ENCODE measurements at places on chromosomes 5 and 9.

DNA sequence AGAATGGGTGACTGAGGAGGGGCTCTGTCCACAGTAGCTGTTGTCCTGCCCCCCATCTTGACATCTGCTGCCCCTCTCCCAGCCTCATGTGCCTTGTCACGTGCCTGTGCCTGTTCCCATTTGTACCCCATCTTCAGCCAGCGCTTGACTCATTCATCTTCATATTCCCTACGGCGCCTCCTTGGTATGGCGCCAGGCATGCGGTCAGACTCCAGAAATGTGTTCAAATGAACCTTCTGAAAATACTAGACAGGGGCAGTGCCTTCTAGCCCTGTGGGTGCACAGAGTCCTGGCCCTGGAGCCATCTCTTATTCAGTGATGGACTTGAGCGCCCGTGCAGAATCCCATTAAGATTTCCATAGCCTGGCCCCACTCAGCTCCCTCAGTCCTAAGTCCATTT, 46.2 kb downstream of the CFAP77 start:
- DNase-seq = no peak

GRCh38 chr5:179315356-179315890, 29.8 kb downstream of the ADAMTS2 start:
- no peak for DNase-seq

- DNase-seq = peak; percentile 47
These were observed 60.3 kb upstream of the NEK6 start for GRCh38 chr9:124197177-124198095.

- DNase-seq = no peak
These were observed 81.5 kb downstream of the WNK2 start for GRCh38 chr9:93265301-93265971.

- no peak for DNase-seq
These were observed 12.5 kb downstream of the COMMD10 start for GRCh38 chr5:116097301-116097700.

DNA sequence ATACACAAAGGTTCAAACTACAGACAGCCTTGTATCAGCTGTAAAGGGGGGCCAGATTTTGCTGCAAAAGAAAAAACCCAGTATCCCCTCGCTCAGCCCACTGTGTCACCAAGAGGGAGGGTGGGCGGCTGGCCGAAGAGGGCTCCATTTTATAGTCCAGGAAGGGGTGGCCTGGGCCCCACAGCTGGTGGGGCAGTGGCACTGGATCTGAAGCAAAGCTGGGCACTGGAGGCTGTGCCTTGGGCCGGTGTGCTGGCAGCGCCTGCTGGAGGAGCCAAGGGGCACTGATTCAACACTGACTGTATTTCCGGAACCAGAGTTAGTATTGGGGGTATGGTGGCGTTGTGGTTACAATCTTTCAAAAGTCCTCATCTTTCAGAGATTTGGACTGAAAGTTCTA, 9.1 kb downstream of the BRD3 start:
- DNase-seq = no peak

- no peak for DNase-seq
These were observed 173.1 kb downstream of the CCDC171 start for GRCh38 chr9:15725953-15726352.

- no peak for DNase-seq
These were observed 16.6 kb downstream of the HNRNPH1 start for GRCh38 chr5:179606910-179607159.

- DNase-seq = no peak
These were observed 129.5 kb downstream of the FOXD1 start for GRCh38 chr5:73319036-73319435.

DNA sequence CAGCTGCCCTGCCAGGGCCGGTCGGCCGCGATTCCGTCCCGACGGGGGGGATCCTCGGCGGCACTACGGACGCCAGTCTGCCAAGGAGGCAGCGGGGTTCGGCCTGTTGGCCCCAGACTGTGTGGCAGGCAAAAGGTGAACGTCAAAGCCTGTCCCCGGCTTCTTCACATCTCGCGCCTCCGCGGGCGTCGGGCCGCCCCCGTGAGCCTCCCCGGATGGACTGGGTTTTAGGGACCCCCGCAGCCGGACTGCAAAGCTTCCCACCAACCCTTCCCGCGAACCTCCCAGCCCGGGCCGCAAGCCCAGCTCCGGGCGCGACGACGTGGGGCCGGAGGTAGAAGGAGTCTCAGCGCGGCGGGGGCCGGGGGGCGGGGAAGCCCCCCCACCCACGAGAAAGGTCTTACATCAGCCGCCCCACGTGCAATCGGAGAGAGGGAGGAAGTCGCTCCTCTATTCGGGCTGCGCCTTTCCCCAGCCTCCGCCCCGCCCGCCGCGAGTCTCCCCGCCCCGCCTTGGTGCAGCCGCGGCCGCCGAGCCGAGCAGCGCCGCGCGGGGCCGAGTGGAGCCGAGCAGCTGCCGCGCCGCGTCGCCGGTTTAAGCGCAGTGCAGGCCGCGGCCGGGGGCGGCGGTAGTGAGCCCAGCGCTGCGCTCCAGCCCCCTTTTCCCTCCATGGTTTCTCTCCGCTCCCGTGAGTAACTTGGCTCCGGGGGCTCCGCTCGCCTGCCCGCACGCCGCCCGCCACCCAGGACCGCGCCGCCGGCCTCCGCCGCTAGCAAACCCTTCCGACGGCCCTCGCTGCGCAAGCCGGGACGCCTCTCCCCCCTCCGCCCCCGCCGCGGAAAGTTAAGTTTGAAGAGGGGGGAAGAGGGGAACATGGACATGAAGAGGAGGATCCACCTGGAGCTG, at the start of gene ANP32B:
Gene ANP32B, plus strand, starts transcription at position 659 of the 906 bp plus-strand sequence. Its CDS starts 215 bp downstream, at position 874.
- DNase-seq = peak; percentile 75

- no peak for DNase-seq
These were observed 47.5 kb downstream of the CNOT6 start for GRCh38 chr5:180541710-180542109.

DNA sequence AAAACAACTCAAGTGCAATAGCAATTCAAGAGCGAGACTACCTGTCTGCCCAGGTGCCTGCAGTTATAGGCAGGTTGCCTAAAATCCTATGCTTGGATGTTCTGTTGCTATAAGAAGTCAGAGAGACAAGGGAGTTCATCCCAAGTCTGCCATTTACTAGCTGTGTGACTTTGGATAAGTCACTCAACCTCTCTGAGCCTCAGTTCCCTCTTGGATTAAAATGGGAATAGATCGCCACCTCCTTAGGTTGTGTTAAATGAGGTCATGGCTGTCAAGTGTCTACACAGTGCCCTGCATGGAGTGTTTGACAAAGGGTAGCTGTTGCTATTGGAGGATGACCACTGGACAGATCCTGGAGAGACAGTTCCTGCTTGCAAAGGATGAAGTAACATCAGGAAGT, 1.3 kb upstream of the ZBTB34 start:
- no peak for DNase-seq

DNA sequence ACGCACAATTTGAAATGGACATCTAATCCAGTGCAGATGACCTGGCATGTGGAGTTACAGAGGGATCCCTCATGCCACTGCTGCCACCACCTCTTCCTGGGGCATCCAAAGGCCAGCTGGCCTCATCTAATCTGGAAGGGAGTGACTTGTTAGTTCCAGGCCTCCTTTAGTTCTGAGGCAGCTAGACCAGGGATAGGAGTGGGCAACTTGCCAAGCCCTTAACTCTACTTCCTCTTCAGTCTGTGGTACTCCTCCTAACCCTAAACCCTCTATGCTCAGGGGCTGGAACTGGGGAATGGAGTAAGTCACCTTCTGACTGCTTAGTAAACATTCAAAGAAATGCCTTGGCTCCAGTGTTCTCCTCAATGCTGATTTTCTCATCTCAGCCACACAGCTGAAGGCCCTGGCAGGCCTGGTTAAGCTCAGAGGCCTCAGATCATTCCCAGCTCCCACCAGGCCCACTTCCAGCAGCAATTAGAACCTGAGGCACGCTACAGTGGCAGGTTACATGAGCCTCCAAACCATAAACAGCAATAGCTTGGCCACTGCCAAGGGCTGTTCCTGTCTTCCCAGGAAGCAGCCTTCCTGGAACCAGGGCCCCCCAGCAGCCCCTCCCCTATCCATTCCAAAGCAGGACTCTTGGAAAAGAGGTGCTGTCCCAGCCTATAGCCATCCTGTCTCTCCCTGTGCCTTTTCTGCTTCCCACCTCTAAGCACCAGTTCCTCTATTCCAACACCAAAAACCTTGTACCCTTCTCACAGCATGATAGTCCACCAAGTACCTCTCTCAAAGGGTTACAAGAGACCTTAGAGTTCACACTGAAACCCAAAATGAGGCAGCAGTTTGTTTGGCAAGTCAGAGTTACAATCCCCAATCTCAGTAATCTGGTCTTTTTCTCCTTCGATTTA, 2.0 kb downstream of the EIF4EBP3 start:
- no peak for DNase-seq

GRCh38 chr5:108061941-108062340, 320.0 kb downstream of the FBXL17 start:
- DNase-seq = no peak

DNA sequence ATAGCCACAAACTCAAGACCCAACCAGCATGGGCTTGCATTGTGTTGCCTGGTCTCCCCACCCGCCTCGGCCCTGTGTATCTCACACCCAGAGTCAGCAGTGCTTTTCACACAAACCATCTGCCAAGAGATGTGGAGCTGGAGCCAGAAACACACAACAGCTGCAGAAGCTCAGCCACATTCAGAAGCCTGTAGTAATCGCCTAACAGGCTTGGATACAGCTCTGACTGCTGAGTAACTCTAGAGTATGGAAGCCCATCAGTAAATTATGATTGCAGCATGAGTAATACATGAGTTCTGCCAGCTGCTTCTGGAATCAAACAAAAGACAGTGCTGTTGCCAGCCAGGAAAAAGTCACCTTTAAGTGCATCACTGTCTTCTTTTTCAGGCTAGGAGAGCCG, 16.0 kb downstream of the TEK start:
- DNase-seq = no peak

- no peak for DNase-seq
These were observed 17.0 kb upstream of the NDUFS4 start for GRCh38 chr5:53543401-53543800.

Data from GM18507 (cell line).